Left hindlimb (tissue), 1 donor: ENCODE measurements at places on chromosomes 4 and X.
A peak's percentile ranks its signal among the peaks of the same experiment; 100 is the strongest.

- DNase-seq: no peak
Measured at GRCh38 chrX:153305972-153306371, 15.6 kb downstream of the PNMA6F start.

DNA sequence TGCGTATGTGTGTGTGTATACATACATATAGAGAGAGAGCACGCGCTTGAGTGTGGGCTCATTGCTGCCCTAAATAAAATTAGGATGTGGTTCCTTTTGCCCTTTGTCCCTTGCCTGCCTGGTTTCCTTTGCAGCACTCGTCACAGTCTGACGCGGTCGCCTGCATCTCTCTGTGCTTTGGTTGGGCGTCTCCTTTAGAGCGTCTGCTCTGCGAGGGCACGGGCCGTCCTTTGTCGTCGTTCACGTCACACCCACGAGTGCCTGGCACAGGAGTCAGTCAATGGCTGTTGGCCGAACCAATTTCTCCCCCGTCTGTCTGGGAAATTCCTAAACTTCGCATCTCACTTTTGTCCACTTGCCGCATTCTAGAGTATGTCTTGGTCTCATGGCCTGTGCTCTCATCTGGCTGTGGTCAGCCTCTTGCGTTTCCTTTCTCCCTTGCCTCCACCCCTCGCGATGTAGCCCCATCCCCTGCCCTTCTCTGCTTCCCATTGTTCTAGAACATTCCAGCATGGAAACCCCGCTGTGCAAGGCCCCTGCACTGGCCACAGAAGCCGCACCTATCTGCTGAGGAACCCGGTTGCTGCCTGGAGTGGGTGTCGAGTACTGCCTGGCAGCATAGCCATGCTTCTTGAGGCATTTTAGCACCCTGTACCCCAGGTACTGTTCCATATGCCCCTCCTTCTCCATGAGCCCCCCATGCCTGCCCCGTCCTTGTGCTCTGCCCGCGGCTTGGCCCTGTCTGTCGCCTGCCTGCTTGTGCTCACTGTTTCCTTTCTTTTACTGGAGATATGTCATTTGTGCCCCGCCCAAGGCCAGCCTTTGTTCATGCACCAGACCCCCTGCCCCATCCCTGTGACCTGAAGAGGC, 8.0 kb downstream of the MAEA start:
- no peak for DNase-seq

- DNase-seq: no peak
Measured at GRCh38 chrX:39669668-39670067, 428.1 kb downstream of the BCOR start.

DNA sequence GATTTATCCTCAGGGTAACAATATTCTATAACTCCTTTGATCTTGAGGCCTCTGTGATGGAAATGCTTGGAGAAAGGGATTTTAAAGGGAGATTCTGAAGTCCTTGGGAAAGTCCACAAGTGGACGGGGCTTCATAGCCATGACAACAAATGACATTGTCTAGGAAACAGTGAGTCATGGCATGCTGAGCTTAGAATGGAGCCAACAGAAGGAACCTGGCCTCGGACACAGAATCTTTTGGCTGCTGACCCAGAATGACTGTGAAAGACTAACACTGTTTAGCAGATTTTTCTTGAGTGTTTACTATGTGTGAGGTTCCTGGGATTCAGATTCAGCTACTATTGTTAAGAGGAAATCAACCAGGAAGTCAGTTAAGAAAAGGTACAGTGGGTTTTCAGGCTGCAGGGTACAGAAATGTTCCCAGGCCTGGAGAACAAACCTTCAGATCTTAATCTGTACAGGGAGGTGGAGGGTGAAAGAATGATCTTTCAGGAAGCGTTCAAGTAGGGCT, 18.1 kb upstream of the CXCL2 start:
- peak; percentile 78 for DNase-seq

- DNase-seq: no peak
Measured at GRCh38 chrX:33892670-33893069, 239.4 kb downstream of the FAM47A start.

DNA sequence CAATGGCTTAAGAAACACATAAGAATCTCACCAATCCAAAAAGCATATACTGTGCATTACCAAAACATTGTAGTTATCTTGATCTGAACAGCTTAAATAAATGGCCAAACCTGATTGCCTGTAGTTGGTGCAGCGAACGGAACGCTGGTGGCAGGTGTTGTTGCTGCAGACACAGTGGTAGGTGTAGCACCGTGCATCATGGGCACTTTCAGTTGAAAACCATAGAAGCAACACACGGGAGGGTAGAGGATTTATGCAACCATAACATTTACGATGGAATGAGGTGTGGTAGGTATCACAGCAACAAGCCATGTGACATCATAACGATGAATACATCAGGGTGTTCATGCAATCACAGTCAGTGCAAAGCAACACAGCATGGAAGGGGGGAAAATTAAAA, 106.8 kb downstream of the MBNL3 start:
- DNase-seq: no peak

DNA sequence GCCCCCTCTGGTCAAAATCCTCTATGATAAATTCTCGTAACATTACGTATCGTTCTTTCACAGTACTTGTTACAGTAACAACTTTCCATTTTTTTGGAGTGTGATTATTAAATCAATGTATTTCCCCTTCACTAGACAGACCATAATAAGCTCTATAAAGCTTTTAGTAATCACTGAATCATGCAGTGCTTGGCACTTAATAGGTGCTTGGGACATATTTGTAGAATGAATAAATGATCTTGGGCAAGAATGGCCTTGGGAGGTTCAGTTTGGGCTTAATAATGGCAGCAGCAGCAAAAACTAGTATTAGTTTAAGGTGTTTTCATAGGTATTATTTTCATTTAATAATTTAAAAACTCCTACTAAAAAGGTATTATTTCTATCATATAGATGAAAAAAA, 33.4 kb upstream of the SFRP2 start:
- DNase-seq: no peak

DNA sequence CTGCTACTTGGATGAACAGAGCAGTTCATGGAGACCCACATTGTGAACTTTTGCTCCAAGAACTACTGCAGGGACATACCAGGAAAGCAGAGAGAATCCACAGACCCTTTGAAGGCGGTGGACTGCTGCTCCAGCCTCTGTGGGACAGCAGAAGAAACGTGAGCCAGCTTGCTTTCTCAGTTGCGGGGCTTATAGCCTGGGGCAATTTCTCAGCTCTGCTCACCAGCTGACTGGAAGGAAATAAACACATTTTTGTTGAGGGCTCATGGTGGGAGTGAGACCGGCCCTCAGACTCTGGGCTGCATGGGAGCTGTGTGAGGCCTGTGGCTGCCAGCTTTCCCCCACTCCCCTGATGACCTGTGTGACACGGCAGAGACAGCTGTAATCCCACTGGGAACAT, 2.6 kb upstream of the ADH1A start:
- no peak for DNase-seq

DNA sequence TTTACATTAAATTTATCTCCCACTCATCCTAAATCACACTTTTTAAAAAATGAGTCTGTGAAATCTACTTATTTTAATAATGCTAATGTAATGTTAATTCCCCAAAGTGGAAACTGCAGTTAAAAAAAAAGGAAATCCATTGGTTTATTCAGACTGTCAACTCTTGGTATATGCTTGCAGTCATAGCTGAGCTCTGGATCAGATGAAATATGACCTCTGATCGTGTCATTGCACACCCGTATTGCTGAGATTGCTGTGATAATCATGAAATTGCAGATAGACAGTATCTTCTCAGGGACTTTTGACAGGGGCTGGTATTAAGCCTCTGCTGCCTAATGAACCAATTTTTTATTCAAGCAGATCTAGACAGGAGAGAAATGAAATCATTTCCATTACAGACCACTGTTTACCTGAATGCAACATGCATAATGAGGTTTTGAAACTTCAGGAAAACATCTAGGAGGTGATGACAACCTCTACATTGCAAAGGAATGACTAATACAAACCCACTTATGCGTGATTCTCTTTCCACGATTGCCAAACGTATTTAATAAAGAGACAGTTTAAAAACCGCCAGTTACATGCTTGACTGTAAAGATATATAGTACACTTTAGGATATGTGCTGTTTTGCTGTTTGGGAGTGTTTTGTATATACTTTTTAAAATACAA, 138.3 kb upstream of the PUDP start:
- DNase-seq: no peak

DNA sequence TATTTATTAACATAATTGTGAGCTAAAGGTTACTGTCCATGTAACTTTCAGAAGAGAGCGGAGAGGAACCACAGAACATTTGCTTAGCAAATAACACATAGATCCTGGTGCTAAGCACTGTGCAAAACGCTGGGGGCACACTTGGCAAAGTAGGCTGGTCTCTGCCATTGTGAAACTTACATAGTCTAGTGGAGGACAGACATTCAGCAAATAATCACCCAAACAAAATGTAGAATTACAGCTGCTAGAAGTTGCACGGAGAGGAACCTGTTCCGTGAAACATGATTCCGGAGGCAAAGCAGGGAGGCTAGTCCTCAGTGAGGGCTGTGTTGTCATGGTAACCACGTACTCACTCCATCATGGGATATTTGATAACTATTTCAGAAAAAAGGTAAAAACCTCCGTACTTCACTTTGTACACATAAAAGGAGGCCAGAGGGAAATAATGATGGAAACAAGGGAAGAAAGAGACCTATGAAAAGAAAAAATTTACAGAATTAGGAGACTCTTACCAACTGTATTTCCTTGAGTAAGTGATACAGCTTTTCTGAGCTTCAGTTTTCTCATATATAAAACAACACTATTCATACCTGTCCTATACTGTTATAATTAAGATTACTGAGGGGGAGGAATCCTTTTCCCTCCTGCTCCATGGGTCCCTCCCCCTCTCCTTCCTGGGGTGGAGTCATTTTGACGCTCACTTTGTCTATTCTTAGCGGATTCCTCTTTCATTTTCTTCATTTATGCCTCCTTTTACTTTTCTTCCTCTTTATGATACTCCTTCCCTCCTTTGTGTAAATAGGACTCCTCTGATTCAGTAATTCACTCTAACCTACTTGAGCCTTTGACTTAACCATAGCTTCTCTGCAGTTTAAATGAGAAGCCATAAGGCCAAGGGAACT, 825 bp upstream of the RASGEF1B start:
- no peak for DNase-seq
